Keratinocyte (primary cell): ENCODE measurements at places on chromosomes 7 and 10. TPM values are rescaled to one million over a fixed set of nuclear protein-coding genes. Genes with fewer than 3 reads are reported as not detected.

Gene CPN1
- not detected in 3 replicates for polyA plus RNA-seq

Gene ZNF33A
- polyA plus RNA-seq: 8.9 to 14.3 TPM (median 12.3 TPM) in 3 replicates

Gene BBIP1
- polyA plus RNA-seq: 12.8 to 30.4 TPM (median 13.9 TPM) in 3 replicates

Gene GIMAP5
- polyA plus RNA-seq: not detected in 3 replicates

Gene HMX2
- not detected in 3 replicates for polyA plus RNA-seq

Gene ELFN1
- polyA plus RNA-seq: 0.03 to 0.36 TPM in 2 of 3 replicates, not detected in the other

Gene OR9A2
- polyA plus RNA-seq: not detected in 3 replicates

Gene DNAJC12
- polyA plus RNA-seq: 0.31 to 0.45 TPM (median 0.31 TPM) in 3 replicates

Gene SHTN1
- polyA plus RNA-seq: 11.5 to 21.3 TPM (median 16.0 TPM) in 3 replicates

DNA sequence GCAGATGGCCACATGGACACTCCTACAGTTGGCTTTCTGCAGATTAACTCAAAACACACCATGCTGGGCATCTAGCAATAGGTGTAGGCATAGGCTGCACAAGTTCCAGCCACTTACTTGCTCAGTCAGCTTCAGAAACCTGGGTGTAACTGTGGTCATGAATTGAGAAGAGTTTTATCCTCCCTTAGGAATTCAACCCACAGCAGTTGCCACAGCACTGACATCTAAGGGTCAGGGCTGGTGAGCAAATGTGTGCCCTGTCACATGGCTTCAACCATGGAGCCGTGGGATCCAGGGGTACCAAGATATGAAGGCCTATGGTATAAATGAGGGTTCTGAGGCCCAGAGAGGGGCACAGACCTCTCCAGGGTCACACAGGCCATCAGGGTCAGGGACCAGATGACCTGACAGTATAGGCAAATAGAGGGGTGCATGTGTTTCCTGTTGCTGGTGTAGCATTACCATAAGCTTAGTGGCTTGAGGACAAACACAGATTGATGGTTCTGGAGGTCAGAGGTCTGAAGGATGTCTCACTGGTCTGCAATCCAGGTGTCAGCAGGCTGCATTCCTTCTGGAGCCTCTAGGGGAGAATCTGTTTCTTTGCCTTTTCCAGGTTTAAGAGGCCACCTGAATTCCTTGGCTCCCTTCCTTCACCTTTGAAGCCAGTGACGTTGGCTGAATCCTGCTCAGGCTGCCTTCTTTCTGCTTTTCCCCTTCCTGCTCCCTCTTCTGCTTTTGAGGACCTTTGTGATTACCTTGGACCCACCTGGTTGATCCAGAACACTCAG, 24.1 kb downstream of the MINDY4 start:
- DNase-seq: no peak

- no peak for DNase-seq
Observed at GRCh38 chr10:46253076-46254006, 33.5 kb upstream of the ANTXRL start.

DNA sequence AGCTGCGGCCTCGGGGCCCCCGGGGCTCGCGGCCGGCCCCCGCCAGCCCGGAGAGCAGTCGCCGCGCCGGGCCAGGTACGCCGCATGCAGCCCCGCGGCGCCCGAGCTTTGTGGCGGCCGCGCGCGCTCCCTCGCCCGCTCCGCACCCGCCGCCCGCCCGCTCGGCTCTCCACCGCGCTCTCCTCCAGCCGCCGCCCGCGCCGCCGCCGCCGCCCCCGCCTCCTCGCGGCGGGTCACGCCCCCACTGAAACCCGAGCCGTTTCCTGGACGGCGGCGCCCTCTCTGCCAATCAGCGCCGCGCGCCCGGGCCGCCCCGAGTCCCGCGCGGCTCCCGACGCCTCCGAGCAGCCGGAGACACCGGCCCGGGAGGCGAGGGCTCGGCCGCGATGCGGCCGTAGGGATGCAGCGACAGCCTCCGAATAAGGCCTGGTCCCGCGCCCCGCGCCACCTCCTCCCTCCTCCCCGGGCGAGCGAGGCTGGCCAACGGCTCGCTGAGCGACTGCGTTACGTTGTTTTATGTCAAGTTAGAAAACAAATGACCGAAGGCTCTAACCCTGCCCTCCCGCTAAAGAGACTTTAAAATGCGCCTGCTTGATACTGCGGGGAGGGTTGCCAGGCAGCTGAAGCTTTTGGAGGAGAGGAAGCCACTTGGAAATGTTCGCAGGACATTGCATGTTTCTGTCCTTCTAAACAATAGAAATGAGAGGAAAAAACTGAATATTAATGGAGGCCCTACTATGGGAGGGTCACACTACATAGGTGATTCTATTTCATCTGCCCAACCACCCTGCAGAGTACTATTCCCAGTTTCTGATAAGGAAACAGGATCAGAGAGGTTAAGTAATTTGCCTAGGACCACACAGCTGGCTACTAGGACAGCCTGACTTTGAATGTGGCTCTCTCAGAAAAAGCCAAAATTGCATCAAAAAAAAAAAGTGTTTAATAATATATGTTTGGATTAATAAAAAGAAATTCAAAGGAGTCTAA, at the start of gene FGFR2:
Gene FGFR2, minus strand, starts transcription at position 182 of the 987 bp plus-strand sequence. CDS start 4,627 bp downstream, outside the sequence.
- DNase-seq: no peak

- DNase-seq: no peak
Observed at GRCh38 chr7:135160858-135161653, 9.5 kb downstream of the CYREN start.

GRCh38 chr7:151276666-151277590, 28.4 kb upstream of the SMARCD3 start:
- DNase-seq: no peak

- no peak for DNase-seq
Observed at GRCh38 chr7:47418601-47419309, 163.2 kb downstream of the TNS3 start.

GRCh38 chr10:125782616-125783015, 7.0 kb upstream of the MMP21 start:
- DNase-seq: no peak

DNA sequence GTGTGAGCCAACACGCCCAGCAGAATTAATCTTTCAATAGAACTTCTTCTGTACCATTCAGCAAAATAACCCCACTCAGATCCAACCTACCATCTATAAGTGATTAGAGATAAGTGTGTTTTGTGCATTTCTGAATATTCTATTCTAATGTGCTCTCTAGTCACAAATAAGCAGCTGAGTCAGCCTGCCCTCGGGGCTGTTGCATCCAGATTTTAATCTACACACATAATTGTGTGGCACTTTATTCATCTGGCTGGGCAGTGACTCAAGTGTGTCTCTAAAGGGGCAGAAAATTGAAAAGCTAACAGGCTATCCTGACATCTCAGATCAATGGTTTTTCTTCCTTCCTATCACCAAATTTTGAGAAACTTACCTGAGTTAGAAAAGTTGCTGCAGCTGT, 60.3 kb downstream of the PRR15 start:
- no peak for DNase-seq

- no peak for DNase-seq
Observed at GRCh38 chr10:126705951-126706565, 35.6 kb upstream of the C10orf90 start.

DNA sequence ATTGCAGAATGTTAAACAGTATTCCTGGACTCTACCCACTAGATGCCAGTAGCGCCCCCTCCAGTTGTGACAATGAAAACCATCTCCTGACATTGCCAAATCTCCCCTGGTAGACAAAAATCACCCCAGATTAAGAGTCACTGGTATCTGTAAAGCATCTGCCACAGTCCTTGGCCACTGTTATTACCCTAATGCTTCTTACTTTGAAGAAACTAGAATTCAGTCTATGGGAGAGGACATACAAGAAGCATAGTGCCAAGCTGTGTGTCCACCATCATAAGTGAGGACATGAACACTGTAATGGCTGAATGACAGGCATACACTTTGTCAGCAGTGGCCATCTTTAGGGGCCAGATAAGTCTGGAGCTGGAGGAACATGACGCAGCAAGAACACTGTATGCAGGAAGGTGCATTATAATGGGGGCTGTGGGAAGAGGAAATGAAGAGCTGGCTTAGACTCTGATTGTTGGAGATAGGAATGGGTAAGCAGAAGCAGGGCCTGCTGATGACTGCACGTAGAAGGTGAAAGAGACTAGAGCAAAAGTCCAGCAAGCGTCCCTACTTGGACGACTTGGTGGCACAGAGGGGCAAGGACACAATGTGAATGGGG, 32.5 kb downstream of the CBX3 start:
- DNase-seq: no peak

DNA sequence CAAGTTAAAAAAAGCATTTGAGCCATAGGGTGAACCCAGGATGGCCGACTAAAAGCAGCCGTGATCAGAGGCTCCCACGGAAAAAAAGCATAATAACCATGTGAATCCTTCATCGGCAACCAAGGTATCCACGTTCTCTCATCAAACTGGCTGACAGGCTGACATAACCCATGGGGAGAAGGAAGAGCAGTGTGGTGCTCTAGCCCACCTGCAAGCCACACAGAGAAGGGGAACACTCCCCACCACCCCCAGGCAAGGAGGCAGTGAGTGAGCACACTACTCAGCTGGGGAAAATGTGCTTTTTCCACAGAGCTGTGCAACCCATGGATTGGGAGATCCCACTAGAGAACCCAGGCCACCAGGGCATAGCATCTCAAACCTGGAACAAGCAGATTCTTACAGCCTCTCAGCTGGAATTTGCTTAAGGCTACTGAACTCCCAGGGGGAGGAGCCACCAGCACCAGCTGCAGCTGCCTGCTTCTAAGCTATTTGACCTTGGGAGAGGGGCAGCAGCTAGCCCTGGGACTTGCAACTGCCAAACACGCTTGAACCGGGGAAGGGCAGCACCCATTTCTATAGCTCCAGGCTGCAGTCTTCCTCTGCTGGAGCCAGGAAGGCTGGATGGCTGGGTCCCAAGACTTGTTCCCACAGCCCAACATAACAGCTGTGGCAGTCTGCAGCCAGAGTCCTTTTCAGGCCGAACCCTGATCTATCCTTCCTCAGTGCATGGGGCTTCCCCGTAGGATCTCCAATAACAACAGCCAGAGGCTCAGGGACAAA, 178.2 kb upstream of the NRG3 start:
- DNase-seq: no peak

DNA sequence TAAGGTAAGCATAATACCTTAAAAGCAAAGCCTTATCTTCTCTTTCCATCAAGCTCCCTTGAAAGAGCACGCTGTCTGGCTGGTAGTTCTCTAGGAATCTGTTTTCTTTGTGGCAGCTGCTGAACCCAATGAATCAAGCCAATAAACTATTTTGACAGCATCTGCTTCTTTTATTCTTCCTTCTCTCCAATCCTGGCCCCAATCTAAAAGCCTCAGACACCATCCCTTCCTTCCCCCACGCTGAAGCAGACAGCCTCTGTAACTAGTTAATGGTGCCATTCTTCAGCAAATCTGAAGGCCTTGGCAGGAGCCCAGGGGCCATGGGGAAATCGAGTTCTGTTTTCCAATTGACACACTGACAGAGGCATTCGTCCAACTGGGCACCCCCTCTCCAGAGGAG, 186.6 kb upstream of the LYZL1 start:
- DNase-seq: no peak

DNA sequence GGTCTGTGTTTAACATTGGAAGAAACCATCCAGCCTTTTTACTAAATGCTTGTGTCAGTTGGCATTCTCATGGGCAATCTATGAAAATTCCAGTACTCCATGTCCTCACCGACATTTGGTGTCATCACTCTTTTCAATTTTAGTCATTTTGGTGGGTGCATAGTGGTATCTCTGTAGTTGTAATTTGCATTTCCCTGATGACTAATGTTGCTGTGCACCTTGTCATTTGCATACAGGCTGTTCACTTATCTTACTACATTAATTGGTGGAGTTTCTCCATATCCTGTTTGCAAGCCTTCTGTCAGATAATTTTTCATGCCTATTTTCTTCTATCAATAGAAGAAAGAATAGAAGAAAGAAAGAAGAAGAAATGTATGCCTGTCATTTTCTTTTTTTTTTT, 73.7 kb downstream of the PLPP4 start:
- no peak for DNase-seq

GRCh38 chr7:66697449-66698438, 42.8 kb upstream of the RABGEF1 start:
- no peak for DNase-seq

DNA sequence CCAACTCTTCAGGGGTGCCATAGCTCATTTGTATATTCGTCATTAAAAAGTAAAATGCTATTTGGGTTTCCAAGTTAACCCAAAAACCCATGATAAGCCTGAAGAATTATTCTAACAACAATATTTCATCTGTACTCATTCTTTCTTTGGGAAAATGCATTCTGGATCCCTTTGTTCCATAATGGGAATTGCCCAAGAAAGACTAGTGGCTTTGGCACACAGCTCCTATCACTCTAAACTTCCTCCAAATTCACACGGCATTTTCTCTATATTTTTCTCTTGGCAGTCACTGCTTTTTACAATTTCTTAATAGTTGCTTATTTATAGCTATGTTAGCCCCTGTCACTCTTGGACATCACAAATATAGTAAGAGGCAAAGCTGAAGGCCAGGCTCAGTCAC, 29.1 kb downstream of the CHCHD3 start:
- DNase-seq: no peak

DNA sequence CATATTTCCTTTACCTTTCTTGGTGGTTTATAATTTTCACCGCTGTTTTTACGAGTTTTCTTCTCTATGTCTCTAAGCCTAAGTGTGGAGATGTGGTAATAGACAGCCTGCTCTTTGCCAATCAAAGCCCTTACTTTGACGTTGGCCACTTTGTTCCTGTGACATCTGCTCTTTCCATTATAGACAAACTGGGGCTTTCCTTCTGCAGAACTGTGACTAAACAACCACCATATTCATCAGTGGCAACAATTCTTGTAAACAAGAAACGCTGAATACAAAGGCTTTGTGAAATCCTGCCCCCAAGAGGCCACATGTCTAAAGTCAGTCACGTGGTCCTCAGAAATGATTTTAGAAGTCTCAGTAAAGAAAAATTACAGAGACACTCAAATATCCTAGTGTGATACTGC, 59.6 kb upstream of the CAPZA2 start:
- DNase-seq: peak; percentile 40

- DNase-seq: no peak
Observed at GRCh38 chr7:121219026-121219425, 109.8 kb upstream of the WNT16 start.

GRCh38 chr10:46523119-46523961, 33.1 kb downstream of the GPRIN2 start:
- DNase-seq: peak; percentile 83

GRCh38 chr10:107081644-107082043, 82.9 kb downstream of the SORCS1 start:
- no peak for DNase-seq

DNA sequence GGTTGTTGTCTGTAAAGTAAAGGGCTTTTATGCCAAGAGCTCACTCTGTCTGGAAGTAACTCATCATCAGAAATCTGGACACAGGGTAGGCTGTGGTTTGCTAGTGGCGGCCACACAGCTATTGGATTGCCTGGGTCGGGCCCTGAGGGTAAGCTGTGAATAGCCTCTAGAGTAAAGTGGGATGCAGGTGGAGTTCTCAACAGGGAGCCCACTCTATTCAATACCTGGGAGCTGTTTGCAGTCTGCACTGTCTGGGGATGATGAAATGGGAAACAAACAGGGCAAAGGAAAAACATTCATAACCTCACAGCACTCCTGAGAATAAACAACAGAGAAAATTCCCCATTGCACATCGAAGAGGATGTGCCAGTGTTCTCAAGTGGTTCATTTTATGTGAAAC, 582.6 kb downstream of the CALN1 start:
- no peak for DNase-seq

DNA sequence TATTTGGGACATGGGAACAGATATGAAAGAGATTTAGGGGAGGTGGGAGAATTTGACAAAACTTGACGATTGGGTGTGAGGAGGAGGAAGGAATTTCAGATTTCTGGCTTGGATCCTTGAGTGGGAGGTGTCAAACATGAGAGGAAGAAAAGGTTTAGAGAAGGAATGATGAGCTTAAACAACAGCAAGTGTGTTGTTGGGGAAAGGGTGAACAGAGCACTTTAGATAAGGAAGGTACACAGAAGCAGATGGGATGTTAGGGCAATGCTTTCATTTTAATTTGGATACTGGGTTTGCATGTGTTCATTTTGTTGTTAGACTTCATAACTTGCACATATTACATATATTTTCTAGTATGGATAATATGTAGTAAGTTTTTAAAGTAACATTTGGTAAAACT, 23.2 kb downstream of the REEP3 start:
- DNase-seq: no peak
